ENCODE measurements at places on chromosomes 1 and 21. TPM values are rescaled to one million over a fixed set of nuclear protein-coding genes. Genes with fewer than 3 reads are reported as not detected.

DNA sequence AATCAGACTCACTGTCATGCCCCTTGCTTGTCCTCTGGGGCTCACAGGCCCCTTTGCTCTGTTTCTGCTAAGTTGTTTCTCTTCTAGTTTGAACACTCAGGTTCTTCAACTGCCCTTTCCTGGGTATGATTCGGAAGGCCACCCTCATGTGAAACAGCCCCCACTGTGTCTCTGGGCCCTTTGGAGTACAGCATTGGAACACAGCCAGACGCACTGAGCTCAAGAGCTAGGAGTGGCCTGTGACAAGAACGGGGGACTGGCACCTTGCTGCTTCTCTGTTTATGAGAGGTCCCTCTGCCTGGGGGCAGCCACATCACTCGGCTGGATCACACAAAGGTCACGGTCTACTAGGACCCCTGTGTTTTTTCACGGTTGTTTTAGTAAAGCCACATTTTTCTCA is 114.4 kb upstream of the ZC3H12A start:
- no peak for DNase-seq

LRRC39 gene
- total RNA-seq: 0.52 TPM

INSRR gene
- total RNA-seq: not detected

DNA sequence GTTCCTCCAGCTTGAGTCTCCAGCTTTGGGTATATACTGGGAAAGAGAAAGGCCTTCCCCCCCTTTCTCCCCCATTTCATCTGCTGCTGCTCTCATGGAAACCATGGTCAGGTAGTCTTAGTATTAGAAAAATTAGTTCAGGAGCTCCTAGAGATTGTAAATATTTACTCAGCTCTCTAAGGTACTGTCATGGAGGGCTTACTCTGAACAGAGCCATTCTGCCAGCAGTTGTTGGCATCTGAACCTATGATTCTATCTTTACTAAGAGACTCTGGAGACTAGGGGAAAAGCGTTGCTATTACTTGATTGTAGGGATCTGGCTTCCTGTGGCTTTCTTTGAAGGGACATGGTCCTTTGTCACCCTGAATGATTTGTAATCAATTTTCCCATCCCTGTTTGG is 6.1 kb downstream of the INTS3 start:
- no peak for DNase-seq

GRCh38 chr1:223455470-223455869 is 62.3 kb downstream of the CCDC185 start:
- no peak for DNase-seq

APOBEC4 gene
- total RNA-seq: not detected

AGMAT gene
- total RNA-seq: 6.9 TPM

CFHR5 gene
- not detected for total RNA-seq

GRCh38 chr1:200075522-200075921 is 48.0 kb downstream of the NR5A2 start:
- no peak for DNase-seq

DNA sequence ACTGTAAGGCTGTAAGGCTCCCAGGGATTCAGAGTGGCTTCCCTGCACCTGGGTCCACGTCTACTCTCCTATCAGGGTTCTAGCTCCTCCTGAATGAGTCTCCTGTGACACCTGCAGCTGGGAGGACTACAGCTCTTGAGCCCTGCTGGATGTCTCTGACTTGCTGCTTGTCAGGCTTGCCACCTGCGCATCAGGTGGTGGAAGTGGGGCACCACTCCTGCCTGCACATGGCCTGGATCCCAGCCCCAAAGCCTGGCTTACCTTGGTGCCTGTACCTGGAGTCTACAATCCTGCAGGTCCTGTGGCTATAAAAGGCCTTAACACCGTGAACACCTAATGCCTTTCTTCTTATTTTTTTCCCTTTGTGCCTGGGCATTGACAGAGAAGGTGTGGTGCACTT is 82.2 kb downstream of the FAM78B start:
- DNase-seq: no peak

DNA sequence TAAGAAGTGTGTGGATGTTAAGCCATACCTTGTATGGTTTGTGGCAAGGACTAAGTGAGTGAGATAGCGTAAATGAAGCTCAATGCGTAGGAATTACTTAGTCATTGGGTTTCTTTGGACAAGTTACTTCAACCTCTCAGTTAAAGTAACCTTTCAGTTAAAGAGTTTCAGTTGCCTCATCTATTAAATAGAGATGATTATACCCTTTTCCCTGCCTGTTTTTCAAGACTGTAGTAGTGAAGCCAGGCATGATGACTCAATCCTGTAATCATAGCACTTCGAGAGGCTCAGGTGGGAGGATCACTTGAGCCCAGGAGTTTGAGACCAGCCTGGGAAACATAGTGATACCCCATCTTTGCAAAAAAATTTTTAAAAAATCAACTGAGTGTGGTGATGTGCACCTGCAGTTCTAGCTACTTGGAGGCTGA is 6.3 kb downstream of the ZMPSTE24 start:
- DNase-seq: no peak

SAMD11 gene
- 14.8 TPM for total RNA-seq

XPR1 gene
- total RNA-seq: 45.6 TPM

ROR1 gene
- total RNA-seq: 94.3 TPM

DNA sequence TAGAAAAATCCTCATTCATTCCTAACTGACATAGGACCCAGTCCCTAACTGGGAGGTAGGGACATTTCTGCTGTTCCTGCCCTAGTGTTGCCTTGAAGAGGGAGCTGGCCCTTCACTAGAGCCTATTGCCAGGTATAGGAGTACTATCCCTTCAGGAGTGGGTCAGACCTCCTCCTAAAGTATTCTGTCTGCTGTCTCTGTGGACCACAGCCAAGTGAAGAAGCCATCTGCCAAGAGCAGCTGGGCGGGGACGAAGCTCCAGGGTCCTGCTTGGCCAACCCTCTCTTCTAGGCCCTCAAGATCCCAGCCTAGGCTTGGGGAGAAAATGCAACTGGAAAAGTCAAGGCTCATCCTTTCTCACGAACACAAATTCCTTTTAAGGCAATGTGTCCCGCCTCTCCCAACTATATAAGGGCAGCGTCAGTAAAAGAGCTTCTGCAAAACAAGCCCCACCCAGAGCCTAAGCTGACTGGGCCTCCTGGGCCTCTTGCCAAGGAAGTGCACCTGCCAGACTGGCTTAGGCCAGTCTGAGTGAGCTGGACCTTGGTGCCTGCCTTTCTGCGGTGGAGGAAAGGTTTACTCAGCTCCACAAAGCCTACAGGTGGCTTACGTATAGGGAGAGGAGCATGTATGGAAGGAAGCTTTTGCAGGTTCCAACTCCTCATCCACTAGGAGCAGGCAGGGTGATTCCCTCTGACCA is 638 bp upstream of the TUFT1 start:
- peak; percentile 71 for DNase-seq

DNA sequence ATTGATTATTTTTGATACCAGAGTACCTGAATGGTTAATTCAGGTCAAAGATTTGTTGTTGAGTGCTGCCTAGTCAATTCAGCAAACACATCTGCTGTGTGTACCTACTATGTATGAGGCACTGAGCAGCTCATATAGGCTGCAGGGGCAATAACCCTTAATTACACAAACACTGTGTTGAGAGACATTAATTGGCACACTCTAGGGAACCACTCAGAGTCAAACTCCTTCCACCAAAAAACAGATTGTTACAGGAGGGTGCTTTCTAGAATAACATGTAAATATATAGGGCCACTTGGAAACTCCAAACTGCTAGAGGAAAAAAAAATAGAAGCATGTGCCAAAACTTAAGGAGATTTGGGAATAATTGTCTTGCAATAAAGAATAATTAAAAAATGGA is 31.3 kb downstream of the UBE2U start:
- no peak for DNase-seq

- no peak for DNase-seq
Observed at GRCh38 chr1:12434174-12434573, 183.8 kb downstream of the DHRS3 start.

KRTAP10-5 gene
- not detected for total RNA-seq

GNG4 gene
- 31.6 TPM for total RNA-seq

GRCh38 chr1:10105484-10105883 is 72.7 kb downstream of the UBE4B start:
- DNase-seq: no peak

ITLN1 gene
- total RNA-seq: not detected

GRCh38 chr1:45221716-45222115 is 15.3 kb upstream of the ZSWIM5 start:
- peak; percentile 19 for DNase-seq

DNA sequence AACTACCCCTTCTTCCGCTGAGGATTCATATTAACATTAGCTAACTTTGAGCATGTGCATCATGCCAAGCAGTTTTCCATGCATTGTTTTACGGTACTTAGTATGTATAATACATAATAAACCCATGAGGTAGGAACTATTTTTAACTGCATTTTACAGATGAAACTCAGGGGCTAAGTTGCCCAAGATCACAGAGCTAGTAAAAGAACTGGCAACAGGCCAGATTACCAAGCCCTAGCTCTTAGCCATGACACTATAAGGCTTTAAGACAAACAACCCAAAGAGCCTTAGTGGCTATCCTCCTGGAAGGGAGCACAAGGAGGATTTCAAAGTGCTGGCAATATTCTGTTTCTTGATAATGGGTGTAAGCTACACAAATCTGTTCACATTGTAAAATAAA is 6.1 kb downstream of the AK2 start:
- no peak for DNase-seq

DNA sequence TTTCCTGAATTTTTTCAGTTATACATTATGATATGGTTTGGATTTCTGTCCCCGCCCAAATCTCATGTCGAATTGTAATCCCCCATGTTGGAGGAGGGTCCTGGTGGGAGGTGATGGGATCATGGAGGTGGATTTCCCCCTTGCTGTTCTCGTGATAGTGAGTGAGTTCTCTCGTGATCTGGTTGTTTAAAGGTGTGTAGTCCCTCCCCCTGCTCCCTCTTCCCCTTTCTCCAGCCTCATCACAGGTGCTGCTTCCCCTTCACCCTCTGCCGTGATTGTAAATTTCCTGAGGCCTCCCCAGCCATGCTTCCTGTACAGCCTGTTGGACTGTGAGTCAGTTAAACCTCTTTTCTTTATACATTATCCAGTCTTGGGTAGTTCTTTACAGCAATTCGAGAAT is 93.2 kb upstream of the HNRNPU start:
- no peak for DNase-seq

- DNase-seq: peak; percentile 77
Observed at GRCh38 chr1:46166521-46167462, 8.1 kb upstream of the TSPAN1 start.

OR2T11 gene
- total RNA-seq: not detected

DNA sequence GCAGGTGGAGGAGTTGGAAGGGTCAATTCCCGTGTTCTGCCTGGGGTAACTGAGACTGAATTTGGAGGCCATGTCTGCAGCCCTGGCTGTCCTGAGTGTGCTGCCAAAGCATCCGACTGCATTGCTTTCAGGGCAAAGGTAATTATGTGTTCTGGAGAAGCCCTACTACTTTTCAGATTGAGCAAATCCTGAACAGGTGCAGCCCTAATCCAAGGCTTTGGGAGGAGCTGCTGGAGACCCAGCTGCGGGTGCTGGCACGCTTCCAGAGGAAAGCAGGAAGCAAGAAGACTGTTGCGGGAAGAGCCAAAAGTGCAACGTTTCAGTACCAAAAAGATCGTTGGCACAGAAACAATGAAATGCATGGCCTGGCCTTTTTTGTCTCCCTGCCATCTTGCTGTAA is 73.7 kb upstream of the NRIP1 start:
- DNase-seq: no peak

ARHGEF10L gene
- 76.9 TPM for total RNA-seq

IL12RB2 gene
- total RNA-seq: 1.4 TPM

DNA sequence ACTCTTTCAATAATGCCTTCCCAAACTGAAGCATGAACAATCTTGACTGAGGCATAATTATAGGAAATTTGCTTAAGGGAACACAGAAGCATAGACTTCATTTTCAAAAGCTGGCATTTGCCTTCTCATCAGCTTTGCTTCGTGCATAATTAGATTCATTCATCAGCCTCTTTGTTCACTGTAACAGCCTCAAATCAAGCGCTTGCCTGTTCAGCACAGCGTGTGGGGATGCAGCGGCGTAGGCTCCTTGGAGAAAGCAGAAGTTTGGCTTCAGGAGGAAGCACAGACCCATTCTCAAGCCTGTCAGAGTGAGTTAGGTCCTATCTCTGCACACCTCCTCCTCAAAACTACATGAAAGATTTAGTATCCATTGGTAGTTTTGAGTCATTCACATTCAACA is 246.4 kb upstream of the MAP1LC3C start:
- peak; percentile 39 for DNase-seq

ANGPTL3 gene
- total RNA-seq: 0.04 TPM

DNA sequence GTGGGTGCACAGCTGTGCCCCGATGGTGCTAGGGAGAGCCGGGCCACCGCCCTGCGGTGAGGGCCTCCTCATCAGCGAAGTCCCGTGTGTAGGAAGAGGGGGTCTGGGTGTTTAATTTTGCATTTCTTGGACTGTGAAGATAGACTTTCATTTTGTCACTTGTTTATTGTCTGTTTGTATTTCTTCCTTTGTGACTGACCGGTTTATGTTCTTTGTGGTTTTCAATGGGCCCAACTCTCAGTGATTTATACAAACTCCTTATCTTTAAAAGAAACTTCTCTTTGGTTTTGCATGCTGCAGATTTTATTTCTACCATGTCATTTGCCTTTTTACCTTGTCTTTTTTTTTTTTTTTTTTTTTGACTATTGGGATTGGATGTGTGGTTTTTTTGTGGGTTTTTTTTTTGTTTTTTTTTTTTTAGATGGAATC is 65.1 kb downstream of the COL18A1 start:
- no peak for DNase-seq

DNA sequence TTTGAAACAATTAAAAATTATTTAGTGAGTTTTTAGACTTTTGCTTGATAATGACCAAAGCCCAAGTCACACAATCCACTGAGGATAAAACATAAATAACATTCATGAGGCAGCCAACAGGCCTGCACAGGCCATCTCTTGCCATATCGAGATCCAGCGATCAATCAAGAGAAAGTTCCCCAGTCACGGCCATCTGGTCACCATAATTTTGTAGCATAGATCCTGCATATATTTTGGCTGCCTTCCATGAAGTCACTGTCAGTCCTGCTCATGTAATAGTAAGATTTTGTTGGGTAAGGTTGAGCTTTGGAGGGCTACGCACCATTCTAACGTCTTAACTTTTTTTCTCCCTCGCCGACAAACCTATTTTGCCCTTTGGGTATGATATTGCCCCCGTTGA is 17.5 kb downstream of the KPNA6 start:
- no peak for DNase-seq

FAM43B gene
- total RNA-seq: 6.1 TPM

GRCh38 chr1:206912445-206913095 is 9.2 kb downstream of the FCMR start:
- peak; percentile 79 for DNase-seq

S100B gene
- not detected for total RNA-seq

Measured in H7 (cell line).